Mammary epithelial cell (primary cell): ENCODE measurements at places on chromosomes 4 and X. TPM values are rescaled to one million over a fixed set of nuclear protein-coding genes. Genes with fewer than 3 reads are reported as not detected.

The ARHGEF6 gene
- 3.2 TPM for total RNA-seq

The CXCL13 gene
- not detected for total RNA-seq

The RNF175 gene
- 0.31 TPM in 1 of 2 replicates, not detected in the other for total RNA-seq

The RBMX2 gene
- 14.8 TPM for total RNA-seq

The GAGE12F gene
- total RNA-seq, result not detected

The NWD2 gene
- not detected in 2 replicates for total RNA-seq

The MTMR8 gene
- 1.6 and 2.8 TPM in 2 replicates for total RNA-seq

The RHOXF2B gene
- total RNA-seq, result not detected in 2 replicates

The ANKRD50 gene
- 34.3 TPM for total RNA-seq

The CDKL2 gene
- 1.8 and 2.9 TPM in 2 replicates for total RNA-seq

The GALNTL6 gene
- not detected for total RNA-seq

The HSFX2 gene
- total RNA-seq, result not detected

The SYNPO2 gene
- total RNA-seq, result 11.2 TPM

The BMPR1B gene
- total RNA-seq, result 11.3 TPM

The TMEM192 gene
- 21.3 TPM for total RNA-seq

The GAGE2A gene
- not detected for total RNA-seq

The ZCCHC13 gene
- total RNA-seq, result not detected in 2 replicates

The SYP gene
- 0.45 and 0.49 TPM in 2 replicates for total RNA-seq

The USP26 gene
- total RNA-seq, result not detected in 2 replicates

The SCML1 gene
- 13.1 and 13.4 TPM in 2 replicates for total RNA-seq

The SOX3 gene
- not detected for total RNA-seq

The SLC9A6 gene
- total RNA-seq, result 10.9 and 18.2 TPM in 2 replicates

The FREM3 gene
- total RNA-seq, result not detected

The GLA gene
- 13.4 and 28.8 TPM in 2 replicates for total RNA-seq

The UGT2B11 gene
- total RNA-seq, result not detected

The DACH2 gene
- total RNA-seq, result 0.28 and 1.4 TPM in 2 replicates

The GPAT3 gene
- total RNA-seq, result 12.6 and 20.0 TPM in 2 replicates

The CHRDL1 gene
- not detected for total RNA-seq
